Activated effector memory CD4-positive, alpha-beta T cell treated with Interleukin-2 at 50 U/mL for 16 hours (primary cell): ENCODE measurements at places on chromosomes 12 and 14.
A peak's percentile ranks its signal among the peaks of the same experiment; 100 is the strongest.

DNA sequence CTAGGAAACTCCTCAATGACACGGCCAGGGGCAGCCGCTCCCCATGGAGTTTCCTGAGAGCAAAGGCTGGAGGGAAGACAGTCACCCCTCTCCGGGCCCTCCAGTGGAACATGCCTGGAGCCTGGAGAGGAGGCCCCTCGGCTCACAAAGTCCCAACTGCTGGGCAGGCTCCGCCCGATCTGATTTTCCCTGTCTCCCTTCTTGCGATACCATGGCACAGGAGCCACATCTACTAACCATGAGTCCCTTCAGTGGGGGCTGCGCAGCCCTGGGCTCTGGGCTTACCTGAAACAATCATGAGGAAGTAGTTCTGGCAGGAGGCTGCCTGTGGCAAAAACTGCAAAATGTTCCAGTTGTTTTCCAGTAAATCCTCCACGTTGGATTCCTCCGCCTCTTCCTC is 15.3 kb downstream of the P2RX2 start:
- no peak for DNase-seq

DNA sequence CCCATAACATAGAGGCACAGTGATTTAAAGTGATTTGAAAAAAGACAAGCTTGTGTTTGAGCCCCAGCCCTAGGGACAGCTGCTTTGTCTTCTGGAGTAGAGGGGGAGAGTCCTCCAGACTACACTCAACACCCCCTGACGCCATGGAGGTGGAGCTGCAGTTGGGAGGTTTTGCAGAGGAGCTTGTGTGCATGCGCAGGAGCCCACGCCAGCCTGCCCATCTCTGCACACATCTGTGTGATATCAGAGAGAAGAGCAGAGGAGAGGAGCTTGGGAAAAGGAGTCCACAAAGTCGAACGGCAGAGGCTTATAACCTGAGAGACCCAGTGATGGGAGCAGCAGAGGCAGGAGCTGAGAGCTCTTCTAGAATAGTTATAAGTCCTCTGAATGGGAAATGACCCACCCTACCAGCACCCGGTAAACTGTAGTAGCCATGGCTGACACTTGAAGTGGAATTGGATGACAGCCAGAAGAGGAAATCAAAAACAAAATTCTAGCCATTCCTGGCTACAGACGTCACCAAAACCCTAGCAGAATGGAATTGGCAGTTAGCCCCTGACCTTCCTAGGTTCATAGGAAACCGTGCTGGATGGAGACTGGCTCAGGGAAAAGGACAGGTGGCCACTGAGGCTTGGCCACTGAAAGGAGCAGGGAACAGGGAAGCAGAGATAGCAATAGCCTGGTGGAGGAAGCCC is 185.1 kb upstream of the VASH1 start:
- DNase-seq: no peak

- no peak for DNase-seq
These were observed 217.3 kb downstream of the PPM1H start for GRCh38 chr12:62717643-62718042.

DNA sequence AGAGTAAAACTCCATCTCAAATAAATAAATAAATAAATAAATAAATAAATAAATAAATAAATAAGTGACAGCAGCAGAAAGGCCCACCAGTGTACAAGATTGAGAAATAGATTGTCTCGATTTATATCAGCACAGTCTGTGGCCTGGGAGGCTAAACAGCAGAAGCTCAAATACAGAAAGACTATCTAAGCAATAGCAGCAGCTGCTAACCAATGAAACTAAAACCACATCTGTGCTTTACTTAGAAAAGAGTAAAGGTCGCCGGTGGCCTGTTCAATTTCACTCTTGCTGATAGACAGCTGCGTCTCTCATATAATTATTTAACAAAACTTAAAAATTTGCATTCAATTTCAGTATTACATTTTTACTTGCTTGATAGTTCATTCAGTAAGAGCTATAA is 325.7 kb downstream of the CEP128 start:
- DNase-seq: no peak

- DNase-seq: no peak
These were observed 661.0 kb downstream of the GALC start for GRCh38 chr14:87331991-87332390.

DNA sequence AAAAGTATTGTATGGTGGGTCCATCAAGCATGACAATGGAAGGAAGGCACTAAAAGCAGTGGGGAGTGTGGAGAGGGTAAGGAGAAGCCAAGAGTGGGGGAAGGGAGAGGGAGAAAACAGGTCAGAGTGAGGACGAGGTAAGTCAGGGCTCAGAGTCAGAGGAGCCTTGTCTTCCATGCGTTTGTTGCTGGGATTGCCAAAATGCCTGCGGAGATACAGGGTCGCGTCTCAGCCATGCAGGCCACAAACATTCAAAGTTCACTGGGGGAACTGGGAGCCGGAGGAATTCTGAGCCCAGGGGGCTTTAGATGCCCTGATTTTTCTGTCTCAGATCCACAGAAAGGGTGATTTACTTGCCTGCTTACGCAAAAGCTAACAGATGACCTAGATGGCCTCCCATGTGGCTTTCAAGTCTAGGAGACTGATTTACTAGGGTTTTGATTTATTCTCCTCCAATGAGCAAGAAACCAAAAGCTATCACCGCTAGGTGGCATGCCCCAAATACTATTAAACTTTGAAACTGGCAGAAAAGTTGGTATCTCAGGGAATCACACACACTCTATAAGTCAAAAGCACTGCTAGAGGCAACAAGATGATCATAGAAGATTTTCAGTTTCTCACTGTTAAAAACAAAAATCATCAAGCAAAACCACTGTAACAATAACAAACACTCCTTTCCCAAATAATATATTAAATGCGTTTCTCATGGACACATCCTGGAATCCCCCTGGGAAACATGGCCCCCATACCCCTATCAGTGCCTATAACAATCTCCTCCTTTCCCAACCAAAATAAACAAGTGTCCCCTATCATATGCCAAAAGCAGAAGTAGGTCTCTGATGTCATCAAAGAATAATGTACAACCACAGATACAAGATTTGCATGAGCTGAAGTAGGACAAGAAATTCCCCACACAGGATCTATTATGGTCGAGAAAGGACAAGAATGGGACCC is 26.6 kb upstream of the MDM1 start:
- peak; percentile 39 for DNase-seq

DNA sequence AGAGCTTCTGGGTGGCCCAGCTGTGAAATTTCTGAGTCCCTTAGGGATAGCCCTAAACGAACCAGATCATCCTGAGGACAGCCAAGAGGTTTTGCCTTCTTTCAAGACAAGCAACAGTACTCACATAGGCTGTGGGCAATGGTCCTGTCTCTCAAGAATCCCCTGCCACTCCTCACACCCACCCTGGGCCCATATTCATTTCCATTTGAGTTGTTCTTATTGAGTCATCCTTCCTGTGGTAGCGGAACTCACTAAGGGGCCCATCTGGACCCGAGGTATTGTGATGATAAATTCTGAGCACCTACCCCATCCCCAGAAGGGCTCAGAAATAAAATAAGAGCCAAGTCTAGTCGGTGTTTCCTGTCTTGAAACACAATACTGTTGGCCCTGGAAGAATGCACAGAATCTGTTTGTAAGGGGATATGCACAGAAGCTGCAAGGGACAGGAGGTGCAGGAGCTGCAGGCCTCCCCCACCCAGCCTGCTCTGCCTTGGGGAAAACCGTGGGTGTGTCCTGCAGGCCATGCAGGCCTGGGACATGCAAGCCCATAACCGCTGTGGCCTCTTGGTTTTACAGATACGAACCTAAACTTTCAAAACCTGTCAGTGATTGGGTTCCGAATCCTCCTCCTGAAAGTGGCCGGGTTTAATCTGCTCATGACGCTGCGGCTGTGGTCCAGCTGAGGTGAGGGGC is 38.9 kb downstream of the DAD1 start:
- peak; percentile 58 for DNase-seq

GRCh38 chr14:38716926-38717325 is 386.1 kb downstream of the SEC23A start:
- no peak for DNase-seq

DNA sequence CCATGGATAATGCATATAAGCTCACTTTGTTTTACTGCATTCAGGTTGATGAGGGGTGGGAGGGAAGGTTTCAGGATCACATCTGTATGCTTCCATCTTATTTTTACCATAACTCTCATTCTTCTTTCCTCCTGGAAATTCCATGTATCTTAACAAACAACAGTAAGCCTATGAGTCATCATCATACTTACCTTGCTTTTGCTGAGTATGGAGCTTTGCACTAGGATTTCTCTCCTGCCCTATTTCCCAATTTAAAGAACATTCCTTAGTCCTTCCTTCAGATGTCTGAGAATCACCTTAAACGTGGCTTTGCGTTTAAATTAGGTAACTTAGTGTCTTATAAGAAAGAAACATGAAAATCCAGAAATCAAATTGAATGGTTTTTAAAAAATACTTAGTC is 1.6 kb upstream of the CLEC14A start:
- DNase-seq: no peak

- no peak for DNase-seq
These were observed 3.1 kb downstream of the RDH16 start for GRCh38 chr12:56954057-56954957.

DNA sequence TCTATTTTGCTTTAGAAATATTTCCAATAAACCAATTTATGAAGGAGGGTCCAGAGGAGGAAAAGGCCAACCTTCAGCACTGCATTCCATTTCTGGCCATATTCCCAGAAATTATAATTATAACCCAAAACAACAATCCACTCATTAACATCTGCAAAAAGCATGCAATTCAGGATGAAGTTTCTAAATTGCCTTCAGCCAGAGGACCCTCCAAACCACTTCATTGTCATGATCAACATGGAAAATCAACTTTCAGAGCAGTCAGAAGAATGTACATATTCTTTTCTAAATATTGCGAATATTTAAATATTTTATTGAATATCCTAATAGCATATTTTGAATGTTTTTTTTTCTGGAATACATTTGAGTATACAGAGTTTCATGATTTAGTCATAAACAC is 332.6 kb upstream of the TMEM132C start:
- no peak for DNase-seq

DNA sequence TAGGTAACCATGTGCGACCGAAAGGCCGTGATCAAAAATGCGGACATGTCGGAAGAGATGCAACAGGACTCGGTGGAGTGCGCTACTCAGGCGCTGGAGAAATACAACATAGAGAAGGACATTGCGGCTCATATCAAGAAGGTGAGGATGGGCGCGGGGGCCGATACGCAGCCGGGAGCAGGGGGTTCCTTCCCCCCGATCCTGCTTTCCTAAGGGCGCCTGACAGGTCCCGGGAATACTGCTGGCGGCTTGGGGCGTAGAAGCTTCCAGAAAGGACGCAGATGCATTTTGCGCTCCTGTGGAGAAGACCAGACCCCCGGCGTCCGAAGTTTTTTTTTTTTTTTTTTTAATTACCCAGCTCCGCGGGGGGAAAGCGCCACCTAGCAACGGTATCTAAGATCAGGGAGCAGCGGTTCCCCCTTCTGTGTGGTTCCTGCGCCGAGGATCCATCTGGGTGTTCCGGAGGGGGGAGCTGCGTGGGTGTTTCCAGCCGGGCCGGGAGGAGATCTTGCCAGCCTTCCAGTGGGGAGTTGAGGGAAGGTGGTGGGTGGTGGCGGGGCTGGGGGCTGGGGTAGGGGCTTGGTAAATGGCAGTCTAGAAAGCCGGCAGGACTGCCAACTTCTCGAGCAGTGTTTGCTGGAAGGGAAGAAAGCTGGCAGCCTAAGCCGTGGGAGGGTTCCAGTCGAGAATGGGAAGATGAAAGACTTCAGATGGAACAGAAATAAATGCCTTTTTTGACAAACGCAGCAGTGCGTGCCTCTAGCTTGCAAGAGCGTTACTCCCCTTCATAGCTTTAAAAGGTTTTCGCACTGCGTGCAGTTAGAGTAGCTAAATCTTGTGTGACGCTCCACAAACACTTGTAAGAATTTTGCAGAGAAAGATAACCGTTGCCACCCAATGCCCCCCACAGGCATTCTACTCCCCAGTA is 764 bp downstream of the DYNLL1 start:
- DNase-seq: peak; percentile 19

DNA sequence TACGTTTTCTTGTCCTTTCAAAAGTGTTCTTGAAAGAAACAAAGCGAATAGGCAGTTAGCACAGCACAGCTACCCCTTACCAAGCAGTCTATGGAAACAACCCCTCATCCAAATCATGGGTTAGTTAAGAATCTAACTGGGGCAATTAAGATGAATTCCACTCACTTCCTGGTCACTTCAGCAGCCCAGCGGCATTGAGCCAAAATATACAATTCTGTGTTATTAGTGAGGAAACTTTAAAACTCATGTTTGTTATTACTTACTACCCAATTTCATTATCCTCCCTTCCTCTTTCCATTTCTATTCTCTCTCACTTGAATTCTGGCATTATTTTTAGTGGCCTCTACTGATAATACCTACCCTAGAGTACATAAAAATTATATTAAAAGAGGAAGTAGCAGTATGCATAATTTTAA is 121.4 kb downstream of the PPHLN1 start:
- no peak for DNase-seq

DNA sequence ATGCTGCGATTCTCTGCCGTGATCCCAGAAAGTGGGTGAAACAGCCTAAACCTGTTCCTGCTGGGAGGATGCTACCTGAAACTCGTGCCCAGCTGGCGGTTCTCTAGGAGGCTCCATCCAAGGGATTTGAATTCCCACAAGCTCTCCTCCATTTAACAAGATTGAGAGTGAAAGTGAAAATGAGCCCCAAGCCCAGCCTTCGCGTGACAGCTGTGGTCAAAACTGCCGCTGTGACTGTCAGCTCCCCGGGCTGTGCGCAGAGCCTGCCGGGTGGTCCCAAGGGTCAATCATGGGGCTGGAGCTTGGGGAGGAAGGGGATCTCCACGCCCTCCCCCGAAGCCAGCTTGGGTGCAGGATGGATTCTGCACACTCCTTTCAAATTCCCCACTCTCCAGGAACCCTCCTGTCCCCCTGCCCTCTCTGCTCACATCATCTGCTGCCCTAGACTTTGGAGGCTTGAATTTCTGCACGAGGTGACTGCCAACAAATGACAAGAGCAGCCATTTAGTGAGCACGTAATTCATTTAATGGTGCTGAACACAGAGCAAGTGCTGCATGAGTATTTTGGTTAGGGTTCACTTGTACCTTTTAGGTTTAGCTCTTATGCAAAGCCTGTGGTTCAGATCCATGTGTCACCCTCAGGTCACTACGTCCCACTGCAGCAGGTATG is 5.3 kb downstream of the ASB2 start:
- peak; percentile 49 for DNase-seq

GRCh38 chr14:70887737-70888499 is 19.3 kb upstream of the PCNX1 start:
- DNase-seq: no peak

DNA sequence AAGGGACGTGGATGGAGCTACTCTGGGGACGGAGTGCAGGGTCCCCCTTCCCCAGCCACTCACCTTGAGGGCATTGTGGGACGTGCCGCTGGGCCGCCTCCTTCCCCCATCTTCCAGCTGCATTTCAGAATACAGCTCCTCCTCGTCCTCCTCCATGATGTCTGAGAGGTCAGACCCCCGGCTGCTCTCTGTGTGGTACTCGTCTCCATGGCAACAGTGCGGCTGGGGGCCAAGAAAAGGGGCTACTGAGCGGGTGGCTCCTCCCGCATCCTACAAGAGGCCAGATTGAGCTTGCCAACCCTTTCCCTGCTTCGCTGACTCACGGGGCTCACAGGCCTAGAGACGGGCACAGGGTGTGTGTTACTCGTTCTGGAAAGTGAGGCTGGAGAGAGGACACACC is 90.4 kb downstream of the PIWIL1 start:
- DNase-seq: no peak
